ENCODE measurements at places on chromosomes 7 and 10.
A peak's percentile ranks its signal among the peaks of the same experiment; 100 is the strongest.

- no peak for DNase-seq
Measured at GRCh38 chr10:7477538-7478334, 66.9 kb upstream of the SFMBT2 start.

GRCh38 chr7:77353911-77354310 lies 62.2 kb downstream of the GSAP start:
- no peak for DNase-seq

DNA sequence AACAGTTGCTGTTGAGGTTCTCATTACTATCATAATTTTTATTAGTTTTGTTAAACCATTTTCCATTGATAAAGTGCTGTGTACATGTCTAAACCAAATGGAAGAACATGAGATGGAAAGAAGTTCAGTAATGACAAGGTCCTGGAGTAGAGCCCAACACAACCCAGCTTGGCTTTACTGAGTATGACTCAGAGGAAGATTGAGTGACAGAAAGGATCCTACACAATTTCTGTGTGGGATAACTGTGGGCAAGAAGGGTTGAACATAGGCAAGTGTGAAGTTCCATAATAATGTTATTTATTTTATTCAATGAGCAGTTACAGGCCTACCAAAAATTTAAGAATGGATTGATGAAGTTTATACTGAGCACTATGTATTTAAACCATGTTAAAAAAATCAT lies 15.9 kb downstream of the PRKG1 start:
- no peak for DNase-seq

DNA sequence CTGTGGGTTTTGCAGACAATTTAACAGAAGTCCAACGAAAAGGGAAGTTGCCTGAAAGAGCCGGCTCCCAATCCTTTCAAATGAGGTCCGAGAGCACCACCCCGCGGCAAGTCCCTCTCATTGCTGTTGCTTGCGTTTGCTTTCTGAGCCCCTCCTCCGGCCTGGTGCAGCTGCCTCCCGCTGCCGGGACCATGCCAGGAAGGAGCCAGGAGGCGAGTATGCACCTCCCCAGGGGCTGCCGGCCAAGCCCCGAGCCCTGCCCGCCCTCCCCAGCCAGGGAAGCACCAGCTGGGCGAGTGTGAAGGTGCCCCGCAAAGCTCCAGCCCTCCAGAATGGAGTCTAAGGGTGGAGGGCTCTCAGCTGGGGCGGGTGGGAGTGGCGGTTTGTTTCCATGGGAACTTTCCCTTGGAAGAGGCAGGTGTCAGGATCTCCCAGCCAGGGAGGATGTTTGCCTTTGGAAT lies 25.8 kb upstream of the PPP2R2D start:
- DNase-seq, result peak; percentile 36

DNA sequence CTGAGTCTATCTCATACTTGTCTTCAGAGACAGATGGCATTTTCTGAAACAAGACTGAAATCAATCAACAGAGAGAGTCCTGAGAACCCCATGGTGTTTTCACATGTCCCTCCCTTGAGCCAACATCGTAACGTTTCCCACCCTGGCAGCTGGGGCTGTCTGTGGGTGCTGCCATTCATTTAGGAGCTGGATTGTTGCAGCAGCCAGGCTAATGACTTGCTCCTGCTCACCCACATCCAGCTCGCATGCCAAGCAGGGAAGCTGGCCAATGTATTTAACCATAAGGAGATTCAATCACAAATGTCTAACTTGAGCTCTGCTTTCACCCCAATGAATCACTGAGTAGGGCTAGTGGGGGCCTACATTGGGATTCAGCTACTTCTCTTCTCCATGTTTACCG lies 146.1 kb downstream of the ADRA2A start:
- DNase-seq, result no peak

- no peak for DNase-seq
Measured at GRCh38 chr10:69965086-69965485, 87.6 kb upstream of the MACROH2A2 start.

- no peak for DNase-seq
Measured at GRCh38 chr10:85105614-85106255, 777.3 kb downstream of the CCSER2 start.

DNA sequence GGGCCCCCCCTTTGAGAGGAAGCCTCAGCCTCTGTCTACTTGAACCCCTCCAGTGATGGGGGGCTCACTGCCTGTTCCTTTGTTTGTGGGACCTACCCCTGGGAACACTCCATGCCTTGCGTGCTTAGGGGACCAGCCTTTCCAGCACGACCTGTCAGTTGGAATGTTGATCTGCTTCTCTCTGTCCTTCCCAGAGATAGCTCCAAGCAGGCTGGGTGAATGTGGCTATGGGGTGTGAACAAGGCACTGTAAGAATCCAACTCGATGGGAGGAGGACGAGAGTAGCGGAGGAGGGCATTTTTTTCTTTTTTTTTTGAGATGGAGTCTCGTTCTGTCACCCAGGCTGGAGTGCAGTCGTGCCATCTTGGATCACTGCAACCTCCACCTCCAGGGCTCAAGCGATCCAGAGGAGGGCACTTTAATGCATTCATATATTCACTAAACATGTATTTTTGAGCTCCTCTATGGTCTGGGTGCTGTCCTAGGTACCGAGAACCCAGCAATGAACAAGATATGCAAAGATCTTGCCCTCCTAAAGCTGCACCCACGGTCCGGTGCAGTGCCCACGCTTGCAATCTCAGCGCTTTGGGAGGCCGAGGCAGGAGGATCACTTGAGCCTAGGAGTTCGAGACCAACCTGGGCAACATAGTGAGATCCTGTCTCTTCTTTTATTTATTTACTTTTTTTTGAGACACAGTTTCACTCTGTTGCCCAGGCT lies 8.5 kb downstream of the CLIP2 start:
- DNase-seq, result no peak

GRCh38 chr10:66455304-66455703 lies 470.5 kb upstream of the LRRTM3 start:
- DNase-seq, result no peak

- peak; percentile 29 for DNase-seq
Measured at GRCh38 chr10:22022257-22023032, 18.9 kb upstream of the DNAJC1 start.

- DNase-seq, result no peak
Measured at GRCh38 chr10:71770255-71770654, 3.1 kb downstream of the VSIR start.

DNA sequence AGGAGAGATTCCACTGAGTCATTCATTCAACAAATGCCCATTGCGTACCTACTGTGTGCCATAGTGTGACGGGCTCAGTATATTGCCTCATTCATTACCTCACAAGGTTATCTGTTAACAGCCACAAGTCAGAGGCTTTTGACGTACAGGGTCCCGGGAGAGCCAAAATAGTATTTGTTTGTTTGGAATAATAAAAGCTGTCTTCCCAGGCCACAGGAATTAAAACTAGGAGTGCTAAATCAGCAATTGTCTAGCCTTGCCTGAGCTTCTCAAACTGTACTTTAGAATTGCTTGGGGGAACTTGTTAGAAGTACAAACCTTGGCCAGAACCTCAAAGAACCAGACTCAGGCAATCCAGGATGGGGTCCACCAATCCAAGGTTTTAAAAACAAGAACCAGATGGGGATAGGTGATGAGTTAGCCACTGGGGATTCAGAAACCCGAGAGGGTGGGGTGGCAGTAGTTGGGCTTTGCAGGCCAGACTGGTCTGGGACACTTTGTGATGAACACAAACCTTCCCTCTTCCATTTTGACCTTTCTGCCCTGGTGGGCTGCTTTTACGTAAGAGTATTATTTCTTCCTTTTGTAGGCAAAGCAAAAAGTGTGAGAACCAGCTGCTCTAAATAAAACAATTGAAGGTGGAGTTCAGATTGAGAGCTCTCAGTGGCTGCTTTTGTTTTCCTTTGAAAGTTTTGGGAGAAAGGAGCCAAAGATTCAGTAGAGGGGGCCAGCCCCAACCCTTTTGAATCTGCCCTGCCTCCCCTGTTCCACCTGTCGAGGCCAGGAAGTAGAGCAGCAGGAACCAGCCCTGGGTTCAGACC lies 113.0 kb upstream of the ANLN start:
- DNase-seq, result no peak

GRCh38 chr7:94251-94801 lies 98.0 kb upstream of the FAM20C start:
- DNase-seq, result no peak

- no peak for DNase-seq
Measured at GRCh38 chr7:5750031-5750653, 31.3 kb downstream of the RNF216 start.

- DNase-seq, result no peak
Measured at GRCh38 chr7:122438006-122438405, 133.5 kb upstream of the FEZF1 start.

GRCh38 chr10:75632805-75633462 lies 201.5 kb downstream of the LRMDA start:
- DNase-seq, result no peak

DNA sequence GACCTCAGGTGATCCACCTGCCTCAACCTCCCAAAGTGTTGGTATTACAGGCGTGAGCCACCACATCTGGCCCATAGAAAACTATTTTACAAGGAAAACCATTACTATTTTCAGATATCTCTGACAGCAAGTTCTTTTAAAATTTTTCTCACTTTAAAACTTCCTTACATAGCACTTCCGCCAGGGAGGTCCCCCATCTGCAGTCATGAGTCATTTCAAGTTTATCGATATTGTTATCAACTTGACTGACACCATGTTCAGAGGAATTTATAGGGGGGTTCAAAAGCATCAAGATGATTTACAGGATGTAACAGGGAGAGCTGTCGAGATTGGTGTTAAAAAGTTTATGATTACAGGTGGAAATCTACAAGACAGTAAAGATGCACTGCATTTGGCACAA lies 88.8 kb downstream of the NRBF2 start:
- no peak for DNase-seq

Measured in T-helper 17 cell (primary cell).